ENCODE measurements at places on chromosomes 7 and 10.

- peak; percentile 53 for DNase-seq
Observed at GRCh38 chr10:43781480-43782361, 133.0 kb upstream of the ZNF32 start.

GRCh38 chr7:131655447-131655846 is 99.0 kb upstream of the PODXL start:
- DNase-seq, result no peak

DNA sequence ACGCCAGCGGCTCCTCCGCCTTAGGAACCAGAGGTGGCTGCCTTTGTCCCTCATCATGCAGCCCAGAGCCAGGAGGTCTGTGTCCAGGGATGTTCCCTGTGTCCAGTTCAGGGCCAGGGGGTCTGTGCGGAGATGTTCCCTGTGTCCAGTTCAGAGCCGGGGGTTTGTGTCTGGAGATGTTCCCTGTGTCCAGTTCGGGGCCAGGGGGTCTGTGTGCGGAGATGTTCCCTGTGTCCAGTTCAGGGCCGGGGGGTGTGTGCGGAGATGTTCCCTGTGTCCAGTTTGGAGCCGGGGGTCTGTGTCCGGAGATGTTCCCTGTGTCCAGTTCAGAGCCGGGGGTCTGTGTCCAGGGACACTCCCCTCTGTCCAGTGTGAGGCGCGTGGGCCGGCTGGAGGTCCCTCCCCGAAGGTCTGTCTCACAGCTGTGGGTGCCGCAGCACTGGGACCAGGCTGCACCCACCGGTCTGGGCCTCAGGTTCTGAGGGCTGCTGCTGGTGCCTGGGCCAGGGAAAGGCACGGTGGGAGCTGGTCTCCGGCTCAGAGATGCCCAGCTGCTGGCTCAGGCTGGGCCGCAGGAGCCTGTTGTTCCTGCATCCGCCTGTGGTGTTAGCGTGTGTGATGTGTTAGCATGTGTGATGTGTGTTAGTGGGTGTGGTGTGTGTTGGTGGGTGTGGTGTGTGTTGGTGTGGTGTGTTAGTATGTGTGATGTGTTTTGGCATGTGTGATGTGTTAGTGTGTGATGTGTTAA is 67.9 kb upstream of the CFAP46 start:
- no peak for DNase-seq

- no peak for DNase-seq
Observed at GRCh38 chr7:79781716-79782115, 328.2 kb upstream of the MAGI2 start.

GRCh38 chr7:128398016-128398840 is 11.6 kb downstream of the IMPDH1 start:
- DNase-seq, result peak; percentile 64

DNA sequence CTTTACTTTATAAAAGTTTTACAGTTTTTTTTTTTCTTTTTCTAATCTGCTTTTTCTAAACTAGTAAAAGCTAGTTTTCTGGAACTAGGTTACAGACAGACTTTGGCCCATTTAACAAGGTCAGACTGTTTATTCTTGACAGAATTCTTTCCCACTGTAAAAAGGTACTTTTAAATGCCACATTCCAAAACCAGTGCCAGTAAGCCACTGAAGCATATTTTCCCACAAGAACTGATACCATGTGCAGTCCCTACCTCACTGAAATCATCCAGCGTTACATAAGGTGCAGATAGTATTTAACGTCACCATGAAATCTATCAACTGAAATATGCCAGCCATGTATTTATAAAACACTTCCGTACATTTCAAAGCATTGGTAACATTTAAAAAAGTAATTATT is 121.6 kb downstream of the CDK6 start:
- DNase-seq, result no peak

GRCh38 chr7:40784176-40784575 is 649.4 kb downstream of the SUGCT start:
- no peak for DNase-seq

- DNase-seq, result no peak
Observed at GRCh38 chr10:71504168-71504567, 107.4 kb downstream of the CDH23 start.

DNA sequence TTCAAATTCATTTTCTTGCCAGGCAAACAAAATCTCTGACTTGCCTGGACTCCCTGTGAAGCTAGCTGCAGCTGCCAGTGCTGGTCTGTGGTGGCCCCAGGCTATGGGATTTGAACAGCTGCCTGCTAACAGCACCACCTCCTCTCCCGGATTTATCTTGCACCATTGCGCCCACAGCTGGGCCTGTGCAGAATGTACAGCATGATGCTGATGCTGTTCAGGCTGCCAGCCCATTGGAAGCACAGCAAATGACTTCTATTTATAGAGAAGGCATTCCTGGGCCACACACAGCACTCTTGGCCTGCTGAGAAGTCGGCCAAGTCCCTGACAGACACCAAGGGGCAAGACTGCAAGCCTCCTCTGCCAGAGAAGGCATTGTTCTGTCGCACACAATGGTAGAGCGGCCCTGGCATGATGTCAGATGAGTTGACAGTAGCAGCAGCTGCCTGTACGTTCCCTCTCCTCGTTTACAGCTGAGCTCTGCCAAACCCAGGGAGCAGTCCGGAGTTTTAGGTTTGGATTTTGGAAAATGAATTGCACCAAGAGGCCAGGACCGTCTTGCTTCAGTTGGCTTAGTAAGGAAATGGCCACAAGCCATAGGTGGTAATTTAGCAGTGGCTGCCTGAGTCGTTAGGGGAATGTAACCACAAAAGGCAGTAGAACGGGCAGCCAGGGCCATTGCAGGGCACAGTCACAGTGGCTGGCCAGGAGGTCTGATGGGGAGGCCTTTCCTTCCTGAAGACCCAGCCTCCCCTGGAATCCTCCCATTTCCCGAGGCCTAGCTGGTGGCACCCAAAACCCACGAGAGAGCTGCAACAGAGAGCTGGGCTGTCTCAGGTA is 38.5 kb downstream of the MTURN start:
- no peak for DNase-seq

GRCh38 chr10:129099486-129099885 is 367.6 kb upstream of the MGMT start:
- no peak for DNase-seq

- no peak for DNase-seq
Observed at GRCh38 chr7:85423209-85423895, 236.5 kb upstream of the SEMA3D start.

GRCh38 chr7:45174328-45174610 is 16.7 kb downstream of the RAMP3 start:
- DNase-seq, result no peak

- DNase-seq, result no peak
Observed at GRCh38 chr10:116233230-116233629, 39.8 kb downstream of the GFRA1 start.

GRCh38 chr10:80528185-80528700 is 9.5 kb upstream of the SH2D4B start:
- DNase-seq, result no peak

DNA sequence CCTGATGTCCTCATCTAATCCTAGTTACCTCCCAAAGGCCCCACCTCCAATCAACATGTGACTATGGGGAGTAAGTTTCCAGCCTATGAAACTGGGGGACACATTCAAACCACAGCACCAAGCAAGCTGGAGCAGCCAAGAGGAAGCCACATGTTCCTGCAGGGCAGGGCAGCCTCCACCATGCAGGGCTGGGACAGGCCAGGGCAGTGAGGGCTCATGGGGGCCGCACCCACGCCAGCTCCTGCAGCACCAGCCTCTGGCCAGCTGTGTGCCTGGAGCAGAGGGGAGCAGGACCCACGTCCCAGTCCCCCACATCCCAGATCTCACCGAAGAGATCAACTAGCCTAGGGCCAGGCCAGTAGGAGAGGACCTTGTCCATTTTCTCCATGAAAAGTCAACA is 85.9 kb upstream of the INSIG1 start:
- DNase-seq, result no peak

DNA sequence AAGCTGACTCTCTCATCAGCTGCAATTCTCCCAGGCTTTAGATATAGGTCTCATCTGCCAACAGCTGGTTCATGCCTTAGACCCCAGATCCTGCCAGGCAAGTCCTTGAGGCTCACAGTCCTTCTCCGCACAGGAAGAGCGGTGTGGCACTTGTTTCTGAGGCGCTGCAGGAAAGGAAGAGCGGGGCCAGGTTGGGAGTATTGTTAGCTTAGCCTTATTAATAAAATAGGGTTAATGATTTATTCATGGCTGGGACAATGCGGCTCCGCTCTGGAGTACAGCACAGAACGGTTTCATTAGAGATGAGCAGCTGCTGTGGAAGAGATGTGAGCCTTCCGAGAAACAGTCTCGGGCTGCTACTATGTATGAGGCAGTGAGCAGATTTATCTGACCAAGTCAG is 78.1 kb downstream of the FZD1 start:
- DNase-seq, result no peak

GRCh38 chr10:121680879-121681655 is 82.8 kb upstream of the FGFR2 start:
- DNase-seq, result no peak

- DNase-seq, result no peak
Observed at GRCh38 chr7:45920502-45921380, at the start of gene IGFBP3. Gene IGFBP3, minus strand, starts transcription at chr7:45921272. Its CDS starts 132 bp downstream, at chr7:45921140.

DNA sequence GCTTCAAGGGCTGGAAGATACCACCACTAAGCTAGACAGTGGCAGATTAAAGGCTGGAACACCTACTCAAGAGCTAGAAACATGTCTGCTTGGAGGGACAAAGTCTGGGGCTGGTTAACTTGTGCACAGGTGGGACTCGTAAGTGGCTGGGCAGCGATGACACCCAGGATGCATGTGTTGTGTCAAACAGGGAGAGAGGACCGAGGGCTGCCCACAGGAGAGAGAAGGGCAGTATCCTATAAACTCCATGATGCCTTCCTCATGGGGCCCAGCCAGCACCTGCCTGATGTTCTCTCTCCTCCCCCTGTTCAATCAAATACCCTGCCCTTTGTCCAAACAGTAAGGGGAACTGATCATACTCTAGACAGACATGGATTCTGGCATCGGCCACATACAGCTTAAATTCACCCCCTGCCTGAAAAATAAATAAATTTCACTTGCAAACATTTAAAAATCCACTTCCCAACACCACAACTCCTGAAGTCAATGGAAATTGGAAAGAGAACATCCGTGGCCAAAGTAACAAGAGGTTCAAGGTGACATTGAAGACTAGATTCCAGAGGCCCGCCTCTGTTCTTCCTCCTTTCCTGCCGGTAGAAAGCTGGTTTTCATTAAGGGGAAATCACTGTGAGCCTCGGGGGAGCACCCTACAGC is 50.6 kb downstream of the CHST15 start:
- DNase-seq, result no peak

GRCh38 chr10:104314591-104315485 is 23.4 kb downstream of the ITPRIP start:
- DNase-seq, result no peak

DNA sequence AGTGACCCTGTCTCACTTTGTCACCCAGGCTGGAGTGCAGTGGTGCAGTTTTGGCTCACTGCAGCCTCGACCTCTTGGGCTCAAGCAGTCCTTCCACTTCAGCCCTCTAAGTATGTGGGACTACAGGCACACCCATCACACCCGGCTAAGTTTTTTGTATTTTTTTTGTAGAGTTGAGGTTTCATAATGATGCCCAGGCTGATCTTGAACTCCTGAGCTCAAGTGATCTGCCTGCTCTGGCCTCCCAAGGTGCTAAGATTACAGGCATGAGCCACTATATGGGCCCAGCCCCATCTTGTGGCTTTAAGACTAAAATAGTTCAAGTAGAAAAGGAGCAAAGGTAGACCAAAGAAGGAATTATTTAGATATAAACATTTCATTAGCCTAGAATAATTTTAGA is 65.5 kb downstream of the MLLT10 start:
- DNase-seq, result no peak

DNA sequence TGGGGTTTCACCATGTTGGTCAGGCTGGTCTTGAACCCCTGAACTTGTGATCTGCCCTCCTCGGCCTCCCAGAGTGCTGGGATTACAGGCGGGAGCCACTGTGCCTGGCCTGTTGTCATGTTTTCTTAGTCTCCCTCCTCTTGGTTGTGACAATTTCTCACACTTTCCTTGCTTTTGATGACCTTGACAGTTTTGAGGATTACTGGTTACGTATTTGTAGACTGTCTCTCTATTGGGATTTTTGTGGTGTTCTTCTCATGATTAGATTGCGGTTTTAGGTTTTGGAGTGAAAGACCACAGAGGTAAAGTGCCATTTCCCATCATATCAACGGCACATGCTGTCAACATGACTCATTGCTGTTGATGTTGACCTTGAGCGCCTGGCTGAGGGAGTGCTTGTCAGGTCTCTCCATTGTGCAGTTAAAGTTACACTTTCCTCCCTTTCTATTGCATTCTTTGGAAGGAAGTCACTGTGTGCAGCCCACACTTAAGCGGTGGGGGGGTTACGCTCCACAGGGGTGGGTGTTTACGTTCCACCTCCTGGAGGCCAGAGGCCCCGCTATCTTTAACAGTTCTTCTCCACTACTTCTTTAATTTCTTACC is 10.8 kb downstream of the NEURL1 start:
- DNase-seq, result peak; percentile 45

DNA sequence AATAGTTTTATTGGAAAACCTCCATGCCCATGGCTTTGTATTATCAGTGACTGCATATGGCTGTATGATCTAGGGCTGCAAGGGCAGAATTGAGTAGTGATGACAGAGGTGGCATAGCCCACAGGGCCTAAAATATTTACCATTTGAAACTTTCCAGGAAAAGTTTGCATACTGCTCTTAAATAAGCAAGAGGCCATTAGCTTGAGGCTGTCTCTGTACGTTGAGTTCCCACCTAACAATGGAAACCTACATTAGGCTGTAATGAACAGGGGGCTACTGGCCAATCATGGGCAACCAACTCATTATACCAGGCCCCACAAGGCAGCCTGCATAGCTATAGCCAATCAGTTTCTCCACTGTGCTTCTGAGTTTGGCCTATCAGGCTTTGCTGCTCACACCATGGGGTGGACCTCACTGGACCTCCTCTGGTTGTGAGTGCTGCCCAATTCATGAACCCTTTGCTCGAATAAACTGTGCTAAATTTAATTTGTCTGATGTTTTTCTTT is 673 bp upstream of the ST8SIA6 start:
- DNase-seq, result no peak

DNA sequence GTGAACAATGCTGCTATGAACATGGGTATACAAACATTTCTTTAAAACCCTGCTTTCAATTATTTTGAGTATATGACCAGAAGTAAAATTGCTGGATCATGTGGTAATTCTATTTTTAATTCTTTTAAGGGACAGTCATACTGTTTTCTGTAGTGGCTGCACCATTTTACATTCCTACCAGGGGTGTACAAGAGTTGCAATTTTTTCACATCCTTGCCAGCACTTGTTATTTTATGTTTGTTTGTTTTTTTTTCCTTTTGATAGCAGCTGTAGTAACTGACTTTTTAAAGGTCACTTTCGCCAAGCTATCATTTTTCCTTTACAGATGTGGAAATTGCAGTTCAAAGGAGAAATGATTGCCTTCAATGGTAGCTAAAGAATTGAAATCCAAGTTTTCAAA is 99.5 kb downstream of the GPR85 start:
- DNase-seq, result no peak

GRCh38 chr7:147858421-147858820 is 732.1 kb upstream of the C7orf33 start:
- no peak for DNase-seq

DNA sequence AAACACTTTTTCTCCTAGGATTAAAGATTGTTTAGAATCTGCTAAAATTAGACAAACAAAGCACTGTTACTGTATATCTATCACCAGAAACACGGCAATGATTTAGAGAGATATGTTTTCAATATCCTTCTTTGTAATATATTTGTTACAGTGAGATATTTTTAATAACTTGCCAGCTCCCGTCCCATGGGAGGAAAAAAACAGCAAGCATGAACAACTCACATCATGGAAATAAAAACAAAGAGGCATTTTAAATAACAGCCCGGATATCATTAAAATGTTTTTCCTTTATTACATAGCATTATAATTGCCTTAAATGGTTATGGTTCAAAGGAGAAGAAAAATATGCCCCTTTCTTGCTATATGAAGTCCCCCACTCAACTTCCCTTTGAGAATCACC is 272.1 kb downstream of the BMPER start:
- no peak for DNase-seq
